Lower lobe of right lung (tissue), 2 donors: ENCODE measurements at places on chromosomes 1 and 21. TPM values are rescaled to one million over a fixed set of nuclear protein-coding genes. Genes with fewer than 3 reads are reported as not detected.

The SYPL2 gene
- 1.5 TPM for total RNA-seq

The RGS4 gene
- total RNA-seq = 0.89 TPM

The LDLRAD1 gene
- 13.7 TPM for total RNA-seq

The ADCY10 gene
- 0.09 TPM for total RNA-seq

The LCE1E gene
- not detected for total RNA-seq

The CLIC6 gene
- 23.5 TPM for total RNA-seq

The TBX19 gene
- total RNA-seq = 3.1 TPM

The FCRL4 gene
- not detected for total RNA-seq

The OR10Z1 gene
- total RNA-seq = not detected

The CHODL gene
- not detected for total RNA-seq

The ATG4C gene
- 14.0 TPM for total RNA-seq

The KRTAP20-4 gene
- not detected for total RNA-seq

The LRRC71 gene
- total RNA-seq = 5.3 TPM

The CPTP gene
- total RNA-seq = 20.4 TPM

The KAZN gene
- total RNA-seq = 21.2 TPM

The ORC1 gene
- total RNA-seq = 0.68 TPM

The LCE1F gene
- total RNA-seq = not detected

The TM2D1 gene
- total RNA-seq = 47.8 TPM

The TMEM82 gene
- not detected for total RNA-seq

The NLRP3 gene
- total RNA-seq = 3.5 TPM

The S100A3 gene
- 4.5 TPM for total RNA-seq

The OR6N1 gene
- 2.3 TPM for total RNA-seq

The GBP5 gene
- total RNA-seq = 9.6 TPM

The WDR4 gene
- total RNA-seq = 17.1 TPM

The SLC35E2B gene
- total RNA-seq = 52.7 TPM

The RIPPLY3 gene
- 0.44 TPM for total RNA-seq

The RGL1 gene
- total RNA-seq = 37.6 TPM

The ATP6V1G3 gene
- not detected for total RNA-seq

The APCS gene
- not detected for total RNA-seq

The TLCD4 gene
- total RNA-seq = 11.3 TPM

The ATAD3C gene
- total RNA-seq = 7.8 TPM

The TNFSF4 gene
- 1.5 TPM for total RNA-seq

The OR2L13 gene
- total RNA-seq = not detected

The KCND3 gene
- total RNA-seq = 5.5 TPM

The L1TD1 gene
- total RNA-seq = 0.59 TPM

The HHAT gene
- total RNA-seq = 5.3 TPM

The CD52 gene
- total RNA-seq = 541 TPM

The NUDC gene
- total RNA-seq = 56.7 TPM

The TCEA3 gene
- 41.9 TPM for total RNA-seq

The ITLN2 gene
- 30.7 TPM for total RNA-seq

The DCST2 gene
- 1.4 TPM for total RNA-seq

The TGFB2 gene
- total RNA-seq = 10.2 TPM

The GNAT2 gene
- total RNA-seq = not detected

The ARHGEF16 gene
- total RNA-seq = 10.6 TPM

The KIAA1614 gene
- 4.1 TPM for total RNA-seq

The CYP4X1 gene
- total RNA-seq = 12.8 TPM
